ENCODE measurements at places on chromosomes 7 and 10. TPM values are rescaled to one million over a fixed set of nuclear protein-coding genes. Genes with fewer than 3 reads are reported as not detected.

GRCh38 chr10:73167458-73167782, 388 bp downstream of the ECD start:
- peak overlapping the region; percentile 95 for H3K27ac ChIP-seq
- no peaks in the 10 kb centered on the region for H3K36me3 ChIP-seq
- H3K27me3 ChIP-seq = no peaks in the 10 kb centered on the region
- no peak for DNase-seq
- peak overlapping the region; percentile 95 for H3K4me3 ChIP-seq

DNA sequence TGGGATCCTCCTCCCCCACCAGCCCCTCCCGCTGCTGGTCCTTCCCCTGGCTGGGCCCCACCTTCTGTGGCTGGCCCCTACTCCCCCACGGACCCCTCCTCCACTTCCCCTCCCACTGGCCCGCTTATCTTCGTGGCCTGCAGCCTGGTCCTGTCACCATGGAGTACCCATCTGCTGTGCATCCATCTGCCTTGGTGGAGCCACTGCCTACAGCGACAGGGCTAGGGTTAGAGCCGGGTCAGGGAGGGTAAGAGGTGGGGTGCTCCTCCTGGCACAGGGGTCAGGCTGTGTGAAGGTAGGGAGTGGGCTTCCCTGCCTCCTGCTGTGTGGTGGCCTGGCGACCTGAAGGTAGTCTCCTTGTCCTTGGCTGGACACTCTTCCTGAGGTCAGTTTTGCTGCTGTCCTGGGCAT, 5.2 kb downstream of the ADCY1 start:
- H3K27me3 ChIP-seq = peaks cover 57% of the 10 kb centered on the region
- H3K4me3 ChIP-seq = no peak overlapping the region
- DNase-seq = no peak
- peaks cover 6% of the 10 kb centered on the region for H3K4me1 ChIP-seq
- no peaks in the 10 kb centered on the region for H3K36me3 ChIP-seq

- H3K27me3 ChIP-seq = no peaks in the 10 kb centered on the region
- no peak for DNase-seq
- H3K27ac ChIP-seq = no peak overlapping the region
- H3K4me3 ChIP-seq = no peak overlapping the region
- no peaks in the 10 kb centered on the region for H3K36me3 ChIP-seq
Observed at GRCh38 chr7:35816514-35816913, 15.7 kb downstream of the SEPTIN7 start.

- H3K27ac ChIP-seq = no peak overlapping the region
- no peak overlapping the region for H3K4me3 ChIP-seq
- peak; percentile 29 for DNase-seq
- H3K27me3 ChIP-seq = peaks cover 37% of the 10 kb centered on the region
- no peaks in the 10 kb centered on the region for H3K4me1 ChIP-seq
Observed at GRCh38 chr10:132163278-132163765, 23.4 kb upstream of the DPYSL4 start.

- no peak for DNase-seq
Observed at GRCh38 chr10:31343551-31343950, 24.5 kb downstream of the ZEB1 start.

GRCh38 chr7:130794619-130794922, 60.6 kb upstream of the KLF14 start:
- no peak for DNase-seq
- H3K4me1 ChIP-seq = no peaks in the 10 kb centered on the region
- H3K27ac ChIP-seq = no peak overlapping the region
- no peaks in the 10 kb centered on the region for H3K27me3 ChIP-seq
- H3K4me3 ChIP-seq = no peak overlapping the region

GRCh38 chr7:102300643-102301221, 14.1 kb downstream of the SH2B2 start:
- peaks cover 15% of the 10 kb centered on the region for H3K27me3 ChIP-seq
- H3K4me1 ChIP-seq = peaks cover 30% of the 10 kb centered on the region
- DNase-seq = no peak
- H3K4me3 ChIP-seq = no peak overlapping the region
- H3K36me3 ChIP-seq = no peaks in the 10 kb centered on the region
- H3K27ac ChIP-seq = no peak overlapping the region

GRCh38 chr10:3270577-3271316, 98.2 kb upstream of the PITRM1 start:
- no peaks in the 10 kb centered on the region for H3K27me3 ChIP-seq
- no peak overlapping the region for H3K4me3 ChIP-seq
- no peak for DNase-seq
- no peak overlapping the region for H3K27ac ChIP-seq

GRCh38 chr7:137657476-137658189, 189.1 kb downstream of the DGKI start:
- H3K27me3 ChIP-seq = no peaks in the 10 kb centered on the region
- DNase-seq = no peak
- H3K36me3 ChIP-seq = no peaks in the 10 kb centered on the region

- H3K27ac ChIP-seq = peak overlapping the region; percentile 28
- peaks cover 10% of the 10 kb centered on the region for H3K4me1 ChIP-seq
- no peaks in the 10 kb centered on the region for H3K36me3 ChIP-seq
- H3K27me3 ChIP-seq = peaks cover 11% of the 10 kb centered on the region
Observed at GRCh38 chr10:46106410-46107255, 60.6 kb upstream of the MSMB start.

DNA sequence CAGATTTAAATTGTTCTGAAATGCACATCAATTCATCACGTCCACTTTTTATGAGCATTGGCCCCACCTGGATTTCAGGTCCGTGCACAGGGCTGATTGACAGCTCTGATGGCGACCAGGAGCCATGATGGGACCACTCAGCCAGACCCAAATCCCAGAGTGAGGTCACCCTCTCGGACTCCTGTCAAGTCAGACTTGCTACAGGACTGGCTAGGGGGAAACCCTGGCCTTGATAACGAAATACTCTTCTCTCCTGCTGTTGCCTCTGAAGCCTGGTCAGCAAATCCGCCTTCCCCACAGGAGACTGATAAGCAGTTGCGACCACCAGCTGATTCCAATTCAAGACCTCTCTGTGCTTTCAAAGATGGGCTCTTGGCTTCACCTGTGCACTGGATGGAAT, 76.4 kb downstream of the CARD11 start:
- no peak overlapping the region for H3K27ac ChIP-seq
- no peaks in the 10 kb centered on the region for H3K4me1 ChIP-seq
- no peaks in the 10 kb centered on the region for H3K27me3 ChIP-seq
- H3K36me3 ChIP-seq = no peaks in the 10 kb centered on the region
- no peak overlapping the region for H3K4me3 ChIP-seq

DNA sequence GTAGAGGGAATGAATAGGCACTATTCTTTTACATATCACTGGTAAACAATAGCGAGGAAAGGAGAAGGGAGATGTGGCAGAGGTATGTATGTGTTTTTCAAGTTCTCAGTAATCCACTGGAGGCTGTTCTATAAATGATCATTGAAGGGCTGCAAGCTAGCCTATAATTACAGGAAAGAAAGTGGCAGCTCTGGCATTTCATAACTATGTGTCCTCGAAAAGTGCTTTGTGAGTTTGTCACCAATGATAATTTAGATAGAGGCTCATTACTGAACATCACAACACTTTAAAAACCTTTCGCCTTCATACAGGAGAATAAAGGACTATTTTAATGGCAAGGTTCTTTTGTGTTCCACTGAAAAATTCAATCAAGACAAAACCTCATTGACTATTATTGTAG, 235.1 kb downstream of the FOXP2 start:
- no peaks in the 10 kb centered on the region for H3K4me1 ChIP-seq
- H3K27me3 ChIP-seq = no peaks in the 10 kb centered on the region
- no peaks in the 10 kb centered on the region for H3K36me3 ChIP-seq
- no peak overlapping the region for H3K27ac ChIP-seq

DNA sequence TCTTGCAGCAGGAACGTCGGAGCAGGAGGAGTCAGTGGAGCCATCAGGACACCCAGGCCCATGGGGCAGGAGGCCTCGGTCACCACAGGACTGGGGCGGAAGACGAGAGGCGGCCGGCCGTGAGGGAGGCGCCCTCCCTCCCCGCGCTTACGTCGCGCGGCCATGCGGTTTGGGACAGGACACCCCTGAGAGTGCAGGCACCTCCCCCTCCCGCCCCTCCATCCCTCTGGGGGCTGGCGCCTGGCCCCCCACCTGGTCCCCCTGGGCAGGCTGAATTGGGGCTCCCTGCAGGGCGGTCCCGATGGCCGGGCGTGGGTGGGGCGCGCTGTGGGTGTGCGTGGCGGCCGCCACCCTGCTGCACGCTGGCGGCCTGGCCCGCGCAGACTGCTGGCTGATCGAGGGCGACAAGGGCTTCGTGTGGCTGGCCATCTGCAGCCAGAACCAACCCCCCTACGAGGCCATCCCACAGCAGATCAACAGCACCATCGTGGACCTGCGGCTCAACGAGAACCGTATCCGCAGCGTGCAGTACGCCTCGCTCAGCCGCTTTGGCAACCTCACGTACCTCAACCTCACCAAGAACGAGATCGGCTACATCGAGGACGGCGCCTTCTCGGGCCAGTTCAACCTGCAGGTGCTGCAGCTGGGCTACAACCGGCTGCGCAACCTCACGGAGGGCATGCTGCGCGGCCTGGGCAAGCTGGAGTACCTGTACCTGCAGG, 74.4 kb downstream of the ELFN1 start:
- H3K4me3 ChIP-seq = no peak overlapping the region
- no peaks in the 10 kb centered on the region for H3K27me3 ChIP-seq
- DNase-seq = no peak
- H3K4me1 ChIP-seq = no peaks in the 10 kb centered on the region

DNA sequence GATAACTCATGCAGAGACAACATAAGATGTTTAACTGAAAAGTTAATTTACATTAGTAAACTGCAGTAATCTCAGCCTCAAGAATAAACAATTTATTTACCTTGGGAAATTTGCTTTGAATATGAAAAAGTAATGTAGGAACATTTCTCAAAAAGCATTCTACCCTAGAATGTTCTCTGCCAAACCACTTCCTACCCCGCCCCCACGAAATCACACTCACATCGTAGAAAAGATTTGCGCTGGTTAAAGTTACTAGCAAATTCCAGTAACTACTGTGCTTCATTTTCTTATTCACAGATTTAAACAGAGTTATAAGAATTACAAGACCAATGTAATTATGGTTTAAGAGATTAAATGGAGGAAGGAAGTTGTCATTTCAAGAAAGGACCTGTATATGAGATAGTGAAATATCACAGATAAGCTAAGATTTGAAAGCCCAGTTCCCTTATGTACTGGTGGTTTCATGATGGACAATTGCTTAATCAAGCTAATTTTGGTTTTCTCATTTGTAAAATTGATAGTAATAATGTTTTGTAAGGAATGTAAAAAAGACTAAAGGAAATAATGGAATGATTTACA, 175.4 kb downstream of the GNAI1 start:
- no peaks in the 10 kb centered on the region for H3K36me3 ChIP-seq
- no peak overlapping the region for H3K4me3 ChIP-seq
- no peak overlapping the region for H3K27ac ChIP-seq

DNA sequence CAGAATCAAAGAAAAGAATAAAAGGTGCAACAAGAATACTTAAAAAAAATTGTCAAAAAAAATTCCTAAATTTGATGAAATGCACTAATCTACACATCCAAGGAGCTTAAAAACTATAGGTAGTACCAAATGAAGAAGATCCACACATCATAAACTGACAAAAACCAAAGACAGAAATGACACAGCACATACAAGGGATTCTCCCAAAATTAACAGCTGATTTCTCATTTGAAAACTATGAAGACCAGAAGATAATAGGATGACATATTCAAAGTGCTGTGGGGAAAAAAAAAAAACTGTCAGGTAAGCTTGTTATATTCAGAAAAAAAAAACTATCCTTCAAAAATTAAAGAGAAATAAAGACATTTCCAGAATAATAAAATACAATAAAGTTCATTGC, 618.2 kb downstream of the TNS3 start:
- no peaks in the 10 kb centered on the region for H3K27me3 ChIP-seq
- DNase-seq = no peak
- H3K27ac ChIP-seq = no peak overlapping the region
- no peak overlapping the region for H3K4me3 ChIP-seq
- H3K4me1 ChIP-seq = no peaks in the 10 kb centered on the region
- no peaks in the 10 kb centered on the region for H3K36me3 ChIP-seq

- H3K36me3 ChIP-seq = no peaks in the 10 kb centered on the region
- no peak overlapping the region for H3K4me3 ChIP-seq
- H3K27me3 ChIP-seq = no peaks in the 10 kb centered on the region
- H3K27ac ChIP-seq = peak overlapping the region; percentile 37
- peaks cover 8% of the 10 kb centered on the region for H3K4me1 ChIP-seq
- no peak for DNase-seq
Observed at GRCh38 chr10:122116331-122116730, 127.4 kb downstream of the TACC2 start.

DNA sequence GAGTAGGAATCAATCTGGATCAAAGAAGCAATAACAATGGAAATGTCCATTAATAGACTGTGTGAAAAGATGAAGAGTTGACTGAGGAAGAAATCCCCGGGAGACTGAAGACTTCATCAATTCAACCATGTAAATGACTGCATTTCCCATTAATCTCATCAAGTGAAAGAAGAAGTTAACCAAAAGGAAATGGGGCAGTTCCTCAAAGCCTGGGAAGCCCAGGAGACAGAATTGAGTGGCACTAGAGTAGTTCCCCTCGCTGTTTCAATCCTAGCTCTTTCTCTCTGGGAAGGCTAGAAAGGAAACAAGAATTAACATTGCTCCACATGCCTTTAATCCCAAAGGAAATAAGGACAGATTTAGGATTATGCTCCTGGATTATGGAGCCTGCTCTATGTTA, 4.8 kb upstream of the OR6V1 start:
- no peak for DNase-seq
- H3K27me3 ChIP-seq = no peaks in the 10 kb centered on the region
- H3K27ac ChIP-seq = no peak overlapping the region
- no peaks in the 10 kb centered on the region for H3K4me1 ChIP-seq
- no peaks in the 10 kb centered on the region for H3K36me3 ChIP-seq

DNA sequence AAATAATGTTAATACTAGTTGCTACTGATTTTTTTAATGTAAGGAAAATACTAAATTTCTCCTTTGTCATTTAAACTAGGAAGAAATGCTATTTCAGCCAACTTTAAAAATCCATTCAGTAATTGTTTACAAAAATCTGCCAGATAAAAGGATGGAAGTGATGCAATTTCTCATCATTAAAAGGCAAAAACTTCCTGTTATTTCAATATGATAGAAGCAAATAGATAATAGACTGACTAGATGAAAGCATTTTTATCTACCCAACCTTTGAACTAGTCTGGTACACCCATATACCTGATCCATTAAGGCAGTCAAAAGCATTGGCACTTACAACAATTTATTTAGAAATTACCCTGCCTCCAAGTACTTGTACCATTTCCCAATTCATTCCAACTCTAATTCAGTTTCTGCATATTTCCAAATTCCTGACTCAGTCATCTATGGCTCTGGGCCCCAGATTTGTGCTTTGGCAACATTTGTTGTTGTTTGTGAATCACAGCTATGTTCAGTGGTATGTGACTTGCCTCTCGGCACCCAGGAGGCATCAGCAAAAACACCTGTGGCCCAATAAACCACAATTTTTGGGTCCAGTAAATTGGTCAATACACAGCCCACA, 482.6 kb upstream of the SEMA3A start:
- H3K36me3 ChIP-seq = no peaks in the 10 kb centered on the region
- no peak for DNase-seq
- H3K4me3 ChIP-seq = no peak overlapping the region
- no peaks in the 10 kb centered on the region for H3K4me1 ChIP-seq
- no peak overlapping the region for H3K27ac ChIP-seq

The VSTM4 gene
- total RNA-seq = 13.2 TPM

The COMTD1 gene
- total RNA-seq = 18.6 TPM

The TSPAN12 gene
- 25.7 TPM for total RNA-seq

The PTTG1IP2 gene
- not detected for total RNA-seq

The HOXA9 gene
- 0.73 TPM for total RNA-seq

The INA gene
- total RNA-seq = 0.26 TPM

The SPDYE16 gene
- not detected for total RNA-seq

The MNX1 gene
- 0.26 TPM for total RNA-seq

The ACHE gene
- 3.3 TPM for total RNA-seq

The CTAGE15 gene
- total RNA-seq = 0.79 TPM

The RBP3 gene
- total RNA-seq = not detected

The SAP25 gene
- 8.3 TPM for total RNA-seq

The OLAH gene
- total RNA-seq = 19.0 TPM

The PON3 gene
- 49.3 TPM for total RNA-seq
